CD4-positive, alpha-beta T cell (primary cell): ENCODE measurements at places on chromosomes 5 and 9. TPM values are rescaled to one million over a fixed set of nuclear protein-coding genes. Genes with fewer than 3 reads are reported as not detected.

- no peak for DNase-seq
- H3K4me3 ChIP-seq: no peak overlapping the region
- H3K4me1 ChIP-seq: no peaks in the 10 kb centered on the region
- H3K27me3 ChIP-seq: no peaks in the 10 kb centered on the region
- H3K36me3 ChIP-seq: no peaks in the 10 kb centered on the region
- H3K27ac ChIP-seq: no peak overlapping the region
These were observed 154.8 kb downstream of the PAX5 start for GRCh38 chr9:36878986-36879982.

DNA sequence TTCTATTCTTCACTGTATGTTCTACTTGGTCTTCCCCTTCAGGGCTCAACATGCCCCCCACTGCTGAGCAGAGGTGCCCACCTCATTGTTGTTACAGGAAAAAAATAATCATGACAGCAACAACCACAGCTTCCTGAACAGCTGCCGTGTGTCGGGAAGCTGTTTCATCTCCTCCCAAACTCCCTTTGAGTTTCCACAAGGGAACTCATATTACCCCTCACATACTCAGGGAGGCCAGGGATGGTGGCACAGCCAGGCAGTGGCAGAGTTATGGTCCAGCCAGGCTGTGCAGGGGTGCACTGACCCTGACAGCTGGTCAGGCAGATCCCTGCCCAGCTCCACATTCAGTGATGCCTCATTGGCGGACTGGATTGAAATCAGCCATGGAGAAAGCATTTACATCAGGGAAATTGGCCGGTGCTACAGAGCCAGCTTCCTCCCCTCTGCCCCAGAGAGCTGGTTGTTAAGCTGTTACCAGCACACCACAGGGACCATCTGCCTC is 37.3 kb downstream of the SARDH start:
- H3K27me3 ChIP-seq: no peaks in the 10 kb centered on the region
- peak; percentile 28 for DNase-seq
- H3K4me1 ChIP-seq: peaks cover 59% of the 10 kb centered on the region
- H3K27ac ChIP-seq: peak overlapping the region; percentile 66
- no peaks in the 10 kb centered on the region for H3K36me3 ChIP-seq

DNA sequence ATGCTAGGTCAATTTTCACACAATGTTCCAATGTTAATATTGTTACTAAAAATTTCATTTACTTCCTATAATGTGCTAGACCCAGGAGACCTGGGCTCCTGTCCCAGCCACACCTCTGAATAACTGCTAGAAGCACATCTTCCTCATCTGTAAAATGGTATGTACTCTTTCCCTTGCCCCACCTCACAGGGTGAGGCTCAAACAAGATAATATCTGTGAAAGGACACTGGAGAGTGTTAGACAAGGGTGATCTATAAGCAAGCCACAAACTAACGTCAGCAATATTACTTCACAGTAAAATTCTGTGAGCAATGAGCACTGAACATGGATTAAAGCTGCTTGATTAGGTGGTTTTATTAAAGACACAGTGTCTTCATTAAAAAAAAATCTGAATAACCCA is 186.4 kb downstream of the EPB41L4A start:
- no peak overlapping the region for H3K4me3 ChIP-seq
- H3K27me3 ChIP-seq: no peaks in the 10 kb centered on the region
- no peaks in the 10 kb centered on the region for H3K36me3 ChIP-seq

GRCh38 chr5:123511648-123512605 is at the start of gene CSNK1G3:
Gene CSNK1G3, plus strand, starts transcription at chr5:123512177. Its CDS starts 33,487 bp downstream, at chr5:123545664.
- H3K27me3 ChIP-seq: no peaks in the 10 kb centered on the region
- peak within 1 kb of the TSS; percentile 83 for H3K4me3 ChIP-seq
- peaks cover 10% of the 10 kb centered on the region for H3K4me1 ChIP-seq
- H3K36me3 ChIP-seq: no peaks in the 10 kb centered on the region

- DNase-seq: no peak
- no peak overlapping the region for H3K4me3 ChIP-seq
- no peaks in the 10 kb centered on the region for H3K27me3 ChIP-seq
- no peak overlapping the region for H3K27ac ChIP-seq
- no peaks in the 10 kb centered on the region for H3K4me1 ChIP-seq
These were observed 645.8 kb upstream of the EDIL3 start for GRCh38 chr5:85030316-85031084.

The GRM6 gene
- not detected for total RNA-seq

The AK3 gene
- 20.9 TPM for total RNA-seq

The NEUROG1 gene
- total RNA-seq: not detected

The ROPN1L gene
- total RNA-seq: 0.58 TPM

The ADAMTSL2 gene
- 1.3 TPM for total RNA-seq
